ENCODE measurements at places on chromosomes 6 and 20.

DNA sequence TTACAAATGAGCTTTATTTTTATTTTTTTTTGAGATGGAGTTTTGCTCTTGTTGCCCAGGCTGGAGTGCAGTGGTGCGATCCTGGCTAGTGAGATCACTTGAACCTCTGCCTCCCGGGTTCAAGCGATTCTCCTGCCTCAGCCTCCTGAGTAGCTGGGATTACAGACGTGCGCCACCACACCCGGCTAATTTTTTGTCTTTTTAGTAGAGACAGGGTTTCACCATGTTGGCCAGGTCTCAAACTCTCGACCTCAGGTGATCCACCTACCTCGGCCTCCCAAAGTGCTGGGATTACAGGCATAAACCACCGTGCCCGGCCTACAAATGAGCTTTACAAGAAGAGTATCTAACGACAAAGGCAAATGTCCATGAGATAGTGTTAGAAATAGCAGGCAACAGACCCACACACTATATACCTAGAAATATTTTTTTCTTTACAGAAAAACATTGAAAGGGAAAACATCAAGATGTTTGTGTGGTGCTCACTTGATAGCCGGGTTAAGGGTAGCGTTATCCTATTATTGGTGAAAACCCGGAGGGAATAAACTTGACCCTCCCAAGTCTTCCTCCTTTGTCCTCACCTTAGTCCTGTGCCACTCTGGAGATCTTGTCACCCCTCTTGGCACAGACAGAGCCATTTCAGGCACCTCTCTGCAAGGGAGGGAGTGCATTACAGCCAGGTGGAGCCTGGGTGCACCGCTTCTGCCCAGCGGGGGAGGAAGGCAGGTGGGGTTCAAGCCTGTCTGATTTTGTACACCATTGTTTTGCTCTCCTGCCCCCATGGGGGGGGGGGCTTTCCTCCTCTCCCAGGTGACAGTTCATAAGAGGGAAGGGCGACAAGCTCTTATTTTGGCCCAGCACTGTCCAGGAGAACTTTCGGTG is 21.0 kb upstream of the AVP start:
- no peak for DNase-seq

- no peak for DNase-seq
Observed at GRCh38 chr6:90322976-90323474, 26.4 kb upstream of the BACH2 start.

DNA sequence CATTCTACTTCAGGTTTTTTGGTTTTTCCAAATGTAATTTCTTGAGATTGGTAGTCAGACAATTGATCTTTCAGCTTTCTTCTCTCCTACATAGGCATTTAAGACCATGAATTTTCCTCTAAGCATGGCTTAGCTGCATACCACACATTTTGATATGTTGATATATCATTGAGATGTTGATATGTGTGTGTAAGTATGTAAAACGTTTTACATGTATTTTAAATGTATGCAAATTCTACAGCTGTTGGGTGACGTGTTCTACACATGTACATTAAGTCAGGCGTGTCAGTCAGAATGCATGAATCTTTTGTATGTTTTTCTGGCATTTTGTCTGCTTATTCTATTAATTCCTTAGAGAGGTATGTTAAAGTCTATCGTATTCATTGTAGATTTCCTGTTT is 228.2 kb downstream of the CDH26 start:
- DNase-seq: no peak

- DNase-seq: no peak
Observed at GRCh38 chr6:48037946-48038345, 73.1 kb downstream of the PTCHD4 start.

- no peak for DNase-seq
Observed at GRCh38 chr6:4287811-4288244, 152.5 kb upstream of the ECI2 start.

GRCh38 chr6:57267586-57268293 is 45.6 kb upstream of the RAB23 start:
- no peak for DNase-seq

DNA sequence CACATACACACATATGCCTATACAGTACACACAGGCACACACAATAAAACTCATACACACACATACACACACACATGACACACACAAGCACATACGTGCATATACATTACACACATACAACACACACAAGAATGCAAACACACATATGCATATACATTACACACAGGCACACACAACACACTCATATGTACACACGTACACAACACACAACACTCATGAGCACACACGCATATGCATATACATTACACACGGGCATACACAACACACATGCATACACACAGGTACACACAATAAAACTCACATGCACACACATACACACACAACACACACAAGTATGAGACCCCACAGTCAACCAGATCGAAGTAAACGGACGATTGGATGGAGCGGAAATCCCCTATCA is 238.2 kb downstream of the ERMARD start:
- no peak for DNase-seq

DNA sequence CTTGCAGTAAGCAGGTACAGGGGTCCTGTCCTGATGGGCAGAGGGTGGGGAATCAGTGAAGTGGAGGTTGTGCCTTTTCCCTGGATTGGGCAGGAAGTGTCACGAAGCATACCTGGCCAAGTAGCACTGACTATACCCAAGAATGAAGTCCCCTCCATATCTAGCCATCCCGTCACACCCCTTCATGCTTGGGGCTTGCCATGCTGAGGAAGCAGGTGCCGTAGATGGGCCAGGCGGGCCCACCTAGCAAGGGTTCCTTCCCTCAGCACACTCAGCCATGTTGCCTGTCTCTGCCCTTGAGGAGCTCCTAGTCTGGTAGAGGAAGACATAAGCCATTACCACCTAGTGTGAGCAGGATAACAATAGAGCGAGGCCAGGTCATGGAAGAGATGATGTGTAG is 33.5 kb downstream of the EIF2S2 start:
- DNase-seq: no peak

GRCh38 chr6:20266851-20267608 is 54.8 kb upstream of the MBOAT1 start:
- no peak for DNase-seq

- no peak for DNase-seq
Observed at GRCh38 chr20:53080969-53081871, 109.1 kb downstream of the TSHZ2 start.

DNA sequence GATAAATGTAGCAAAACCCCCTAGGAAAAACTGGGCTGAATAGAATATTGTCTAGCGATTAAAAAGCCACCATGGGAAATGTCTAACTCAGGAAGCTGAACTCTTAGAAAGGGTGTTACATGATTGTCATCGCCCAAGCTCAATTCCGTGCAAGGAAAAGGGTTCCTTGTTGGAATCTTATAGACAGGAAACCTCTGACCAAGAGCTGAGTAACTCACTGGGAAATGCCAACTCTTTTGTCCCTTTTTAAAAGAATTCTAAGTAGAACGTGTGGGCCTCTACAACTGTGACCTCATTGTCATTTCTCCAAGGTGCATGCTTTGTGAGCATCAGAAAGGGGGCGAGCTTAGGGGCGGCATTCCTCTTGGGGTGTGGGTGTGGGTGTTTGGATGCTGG is 88.1 kb downstream of the SYNJ2 start:
- DNase-seq: no peak

- no peak for DNase-seq
Observed at GRCh38 chr6:53540129-53540692, 4.7 kb downstream of the GCLC start.

DNA sequence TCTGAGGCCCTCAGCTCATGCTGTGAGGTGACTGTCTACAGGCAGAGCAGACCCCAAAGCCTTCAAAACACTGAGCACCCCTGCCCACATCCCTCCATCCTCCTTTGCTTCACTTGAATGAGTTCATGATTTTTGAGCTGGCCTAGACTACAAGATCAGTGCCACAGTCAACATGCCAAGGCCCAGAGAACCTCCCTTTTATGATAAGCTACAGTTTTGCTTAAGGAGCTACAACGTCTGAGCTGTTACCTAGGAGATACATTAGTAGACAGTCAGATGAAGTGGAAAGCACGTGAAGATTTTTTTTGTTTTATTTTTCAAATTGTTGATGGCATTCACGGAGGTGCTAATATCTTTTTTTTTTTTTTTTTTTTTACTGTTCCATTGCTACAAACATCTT is 139.0 kb downstream of the SOBP start:
- no peak for DNase-seq

DNA sequence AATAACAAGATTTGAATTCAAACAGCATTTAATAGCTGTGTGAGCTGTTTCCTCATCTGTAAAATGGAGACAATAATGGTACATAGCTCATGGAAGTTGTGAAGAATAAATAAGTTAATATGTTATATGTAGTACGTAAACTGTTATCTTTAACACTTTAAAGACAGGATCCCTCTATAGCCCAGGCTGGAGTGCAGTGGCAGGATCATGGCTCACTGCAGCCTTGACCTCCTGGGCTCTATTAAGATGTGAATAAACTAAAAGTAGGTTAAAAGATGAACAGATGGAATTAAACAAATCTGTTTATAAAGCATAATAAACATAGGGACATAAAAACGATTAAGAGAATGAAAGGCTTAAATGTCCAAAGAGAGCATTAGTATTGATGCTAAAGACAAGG is 3.0 kb downstream of the AMD1 start:
- no peak for DNase-seq

DNA sequence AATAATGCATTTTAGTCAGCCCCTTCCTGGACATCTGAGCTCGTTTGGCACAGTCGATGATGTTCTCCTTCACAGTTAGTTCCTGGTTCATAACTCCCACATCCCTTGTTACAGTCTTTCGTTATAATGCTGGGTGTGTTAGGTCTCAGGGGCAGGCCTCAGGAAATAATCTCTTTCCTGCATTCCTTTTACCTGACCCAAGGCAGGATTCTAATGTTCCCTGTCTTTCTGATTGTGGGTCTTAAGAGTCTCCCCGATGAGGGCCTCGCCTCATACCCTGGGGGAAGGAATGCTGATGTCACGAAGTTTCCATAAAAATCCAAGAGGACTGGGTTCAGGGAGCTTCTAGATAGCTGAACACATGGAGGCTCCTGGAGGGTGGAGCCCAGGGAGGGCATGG is 104.0 kb upstream of the CARMIL1 start:
- no peak for DNase-seq

All from activated T-helper 1 cell treated with anti-CD3 and anti-CD28 coated beads, Interleukin-2, amount 50 U/mL, for 16 hours (primary cell).